ENCODE measurements at places on chromosomes 7 and 10. TPM values are rescaled to one million over a fixed set of nuclear protein-coding genes. Genes with fewer than 3 reads are reported as not detected.

The FAM20C gene
- 18.9 TPM for total RNA-seq

The PSMC2 gene
- 109 TPM for total RNA-seq

The FRAT2 gene
- total RNA-seq = 53.1 TPM

The DENND10 gene
- 42.7 TPM for total RNA-seq

The KLLN gene
- total RNA-seq = 1.8 TPM

The HGF gene
- 4.5 TPM for total RNA-seq

The RPS24 gene
- 1,326 TPM for total RNA-seq

The HOXA2 gene
- total RNA-seq = 1.8 TPM

DNA sequence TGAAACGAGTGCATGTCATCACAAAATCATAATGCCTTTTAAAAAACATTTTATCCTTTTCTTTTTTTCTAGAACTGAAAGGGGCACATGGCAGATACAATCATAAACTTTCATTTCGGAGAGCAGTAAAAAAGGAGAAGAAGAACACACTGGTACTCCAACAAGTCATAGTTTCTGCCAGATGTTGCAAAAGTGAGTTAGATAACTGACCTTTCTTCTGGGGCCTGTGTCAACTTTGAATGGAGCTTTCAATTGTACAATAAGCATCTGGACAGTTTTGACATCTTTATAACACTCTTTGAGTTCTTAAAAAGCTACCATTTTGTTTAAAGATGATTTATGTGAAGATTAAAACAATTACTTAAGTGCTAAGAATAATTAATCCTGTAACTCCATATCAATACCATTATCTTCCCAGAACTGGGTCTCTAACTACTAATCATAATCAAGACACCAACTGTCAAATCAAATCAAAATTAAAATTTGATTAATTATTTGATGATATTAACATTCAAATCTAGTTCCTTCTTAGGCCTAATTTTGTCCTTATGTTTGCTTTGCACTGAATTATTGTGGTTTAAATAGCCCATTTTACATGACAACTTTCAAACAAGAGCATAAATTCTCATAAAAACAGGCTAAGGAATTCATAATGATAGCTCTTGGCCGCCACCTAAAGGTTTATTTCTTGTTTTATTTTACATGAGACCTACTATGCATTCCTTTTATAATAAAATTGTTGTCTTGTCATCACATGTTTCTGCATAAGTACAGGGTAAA lies 19.5 kb upstream of the ITGB8 start:
- H3K27me3 ChIP-seq = no peaks in the 10 kb centered on the region
- no peak for DNase-seq
- H3K4me1 ChIP-seq = peaks cover 3% of the 10 kb centered on the region
- no peak overlapping the region for H3K4me3 ChIP-seq
- H3K36me3 ChIP-seq = no peaks in the 10 kb centered on the region
- H3K27ac ChIP-seq = no peak overlapping the region

DNA sequence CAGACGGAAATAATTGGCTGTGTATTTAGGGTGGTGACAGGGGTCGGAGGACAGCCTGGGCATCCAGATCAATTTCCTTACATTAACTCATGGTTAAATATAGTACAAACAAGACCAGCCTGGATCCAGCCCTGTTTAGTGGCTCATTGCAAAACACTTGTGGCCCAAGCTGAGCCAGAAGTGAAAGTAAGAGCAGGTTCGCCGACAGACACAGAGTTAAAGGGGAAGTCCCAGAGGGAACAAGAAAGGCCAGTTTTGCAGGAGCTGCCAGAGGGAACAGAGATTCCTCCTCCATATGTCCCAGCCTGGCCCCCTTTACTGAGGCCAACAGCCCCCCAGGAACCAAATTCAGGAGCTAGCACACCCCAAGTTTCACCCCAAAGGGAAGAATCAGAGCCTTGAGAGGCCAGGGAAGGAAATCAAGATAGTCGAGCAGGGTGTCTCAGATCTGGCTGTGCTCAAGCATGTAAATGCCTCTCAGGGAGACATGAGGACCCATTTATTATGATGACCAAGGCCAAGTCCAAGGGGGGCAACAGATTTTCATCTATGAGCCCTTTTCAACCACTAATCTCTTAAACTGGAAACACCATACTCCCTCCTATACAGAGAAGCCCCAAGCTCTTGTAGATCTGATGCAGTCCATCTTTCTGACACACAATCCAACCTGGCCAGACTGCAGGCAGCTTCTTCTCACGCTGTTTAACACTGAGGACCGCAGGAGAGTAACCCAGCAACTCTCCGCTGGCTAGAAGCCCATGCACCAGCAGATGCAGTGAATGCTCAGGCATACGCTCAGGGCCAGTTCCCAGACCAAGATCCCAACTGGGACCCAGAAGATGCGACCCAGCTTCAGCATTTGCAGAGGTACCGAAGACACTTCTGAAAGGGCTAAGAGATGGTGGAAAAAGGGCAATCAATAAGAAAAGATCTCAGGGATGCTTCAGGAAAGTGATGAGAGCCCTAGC lies 15.9 kb upstream of the ADCK2 start:
- no peak overlapping the region for H3K4me3 ChIP-seq
- peak; percentile 89 for DNase-seq
- H3K4me1 ChIP-seq = peaks cover 15% of the 10 kb centered on the region
- no peaks in the 10 kb centered on the region for H3K36me3 ChIP-seq
- no peaks in the 10 kb centered on the region for H3K27me3 ChIP-seq

DNA sequence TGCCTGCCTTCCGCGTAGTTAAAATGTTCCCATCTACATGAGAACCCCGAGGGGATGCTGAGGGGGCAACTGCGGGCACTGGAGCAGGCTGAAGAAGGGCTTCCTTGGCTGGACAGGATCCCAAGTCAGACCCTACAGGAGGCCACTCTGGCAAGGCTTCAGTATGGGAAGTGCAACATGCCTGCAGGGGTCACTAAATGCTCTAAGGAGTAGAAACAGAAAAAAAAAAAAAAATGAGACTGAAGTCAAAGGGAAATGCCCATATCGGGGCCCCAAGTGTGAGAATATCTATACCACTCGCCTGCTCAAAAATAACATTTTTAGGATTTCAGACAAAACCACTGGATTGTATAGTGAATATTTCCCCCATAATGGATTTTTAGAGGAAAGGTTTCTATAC lies 33.5 kb downstream of the FAM204A start:
- no peak for DNase-seq
- no peaks in the 10 kb centered on the region for H3K4me1 ChIP-seq
- H3K36me3 ChIP-seq = no peaks in the 10 kb centered on the region
- no peak overlapping the region for H3K4me3 ChIP-seq

GRCh38 chr7:12358694-12359093 lies 45.0 kb downstream of the VWDE start:
- no peaks in the 10 kb centered on the region for H3K36me3 ChIP-seq
- H3K4me3 ChIP-seq = no peak overlapping the region
- no peak overlapping the region for H3K27ac ChIP-seq
- no peaks in the 10 kb centered on the region for H3K27me3 ChIP-seq

DNA sequence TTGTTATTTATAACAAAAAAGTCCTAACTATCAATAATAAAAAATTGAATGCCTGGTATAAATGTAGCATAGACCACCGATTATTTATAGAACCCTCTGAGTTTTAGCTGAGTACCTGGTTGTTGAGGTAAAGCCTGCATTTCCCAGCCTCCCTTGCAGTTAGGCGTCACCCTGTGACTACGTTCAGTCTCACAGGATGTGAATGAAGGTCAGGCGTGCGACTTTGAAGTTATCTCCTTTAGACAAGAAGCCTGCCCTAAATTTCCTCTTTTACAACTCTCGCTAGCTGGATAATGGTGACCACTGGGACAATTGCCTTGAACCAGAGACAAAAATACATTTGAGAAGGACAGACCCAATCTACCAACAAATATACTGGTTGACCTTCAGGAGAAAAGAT lies 67.5 kb upstream of the TES start:
- no peak overlapping the region for H3K4me3 ChIP-seq
- no peaks in the 10 kb centered on the region for H3K36me3 ChIP-seq
- no peak overlapping the region for H3K27ac ChIP-seq
- H3K27me3 ChIP-seq = no peaks in the 10 kb centered on the region
- DNase-seq = no peak

DNA sequence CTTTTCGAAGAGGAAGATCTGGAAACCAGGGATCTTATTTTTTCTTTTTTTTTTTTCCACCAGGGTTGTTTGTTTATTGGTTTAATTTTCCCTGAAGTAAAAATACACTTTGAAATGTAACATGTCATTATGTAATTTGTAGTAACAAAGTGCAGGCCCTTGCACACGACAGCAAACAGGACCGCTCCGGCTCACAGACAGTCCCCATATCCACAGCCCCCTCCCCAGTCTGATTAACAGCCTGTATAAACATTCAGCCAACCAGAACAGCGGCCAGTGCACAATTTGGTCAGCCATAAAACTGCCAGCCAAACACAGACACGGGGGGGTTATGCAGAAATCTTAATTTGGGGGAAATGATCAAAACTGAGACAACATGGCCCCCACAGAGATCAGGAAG lies 431.6 kb upstream of the NPVF start:
- DNase-seq = no peak
- no peaks in the 10 kb centered on the region for H3K36me3 ChIP-seq
- no peak overlapping the region for H3K4me3 ChIP-seq
- no peak overlapping the region for H3K27ac ChIP-seq
- H3K27me3 ChIP-seq = no peaks in the 10 kb centered on the region

GRCh38 chr10:10886861-10887531 lies 130.7 kb upstream of the CELF2 start:
- H3K27ac ChIP-seq = no peak overlapping the region
- H3K4me3 ChIP-seq = no peak overlapping the region
- no peak for DNase-seq
- no peaks in the 10 kb centered on the region for H3K4me1 ChIP-seq
- H3K27me3 ChIP-seq = no peaks in the 10 kb centered on the region

- no peaks in the 10 kb centered on the region for H3K36me3 ChIP-seq
- H3K27me3 ChIP-seq = no peaks in the 10 kb centered on the region
- H3K4me1 ChIP-seq = no peaks in the 10 kb centered on the region
Measured at GRCh38 chr7:105178928-105179541, 165.0 kb downstream of the KMT2E start.

DNA sequence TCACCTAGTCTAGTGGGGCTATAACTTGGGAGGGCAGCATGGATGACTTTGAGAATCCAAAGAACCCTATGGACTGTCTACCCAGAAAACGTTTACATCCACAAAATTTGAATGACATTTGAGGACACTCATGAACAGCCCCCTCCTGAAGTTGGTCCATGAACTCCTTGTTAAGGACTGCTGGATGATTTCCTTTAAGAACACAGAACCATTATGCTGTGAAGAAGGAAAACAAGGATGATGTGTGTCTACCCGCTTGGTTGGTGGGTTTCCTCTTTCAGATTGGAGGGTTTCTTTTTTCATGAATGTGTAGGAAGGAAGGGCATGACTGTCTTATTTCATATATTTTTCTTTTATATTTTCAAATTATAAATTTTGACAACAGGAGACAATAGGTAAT lies 58.3 kb downstream of the ARID5B start:
- DNase-seq = no peak
- H3K27ac ChIP-seq = no peak overlapping the region
- H3K27me3 ChIP-seq = no peaks in the 10 kb centered on the region
- no peaks in the 10 kb centered on the region for H3K36me3 ChIP-seq

- no peak for DNase-seq
- H3K4me3 ChIP-seq = no peak overlapping the region
- H3K36me3 ChIP-seq = no peaks in the 10 kb centered on the region
- no peaks in the 10 kb centered on the region for H3K4me1 ChIP-seq
Measured at GRCh38 chr7:50142425-50143017, 49.5 kb upstream of the ZPBP start.

DNA sequence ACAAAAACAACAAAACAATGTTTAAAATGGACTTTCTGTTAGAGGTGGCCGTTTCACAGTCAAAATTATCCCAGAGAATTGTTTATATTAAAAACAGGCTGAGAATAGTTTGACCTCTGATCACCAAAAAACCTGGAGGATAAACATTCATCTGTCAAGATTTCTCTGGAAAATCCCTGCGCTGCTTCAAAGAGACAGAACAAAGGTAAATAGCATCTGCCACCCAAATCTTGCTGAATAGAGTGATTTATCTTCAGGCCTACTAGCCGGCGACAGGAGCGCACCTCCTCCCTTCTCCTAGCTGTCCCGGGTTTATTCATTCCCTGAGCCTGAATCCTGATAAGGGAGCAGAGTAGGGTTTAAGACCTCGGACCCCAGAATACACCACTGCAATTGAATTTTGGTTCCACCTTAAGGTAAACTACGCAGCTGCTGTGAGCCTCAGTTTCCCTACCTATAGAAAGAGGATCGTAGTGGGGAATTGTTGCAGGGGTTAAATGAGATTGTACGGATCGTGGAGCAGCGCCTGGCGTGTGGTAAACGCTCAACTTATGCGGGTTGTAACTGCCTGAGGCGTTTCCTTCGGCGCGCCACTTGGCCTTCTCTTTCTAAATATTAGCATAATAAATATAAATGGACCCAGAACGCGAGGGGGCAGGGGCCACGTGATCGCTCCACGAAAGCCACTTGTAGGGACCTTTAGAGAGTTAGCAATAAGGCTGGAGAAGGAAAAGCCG lies 498 bp upstream of the ST7 start:
- no peaks in the 10 kb centered on the region for H3K27me3 ChIP-seq
- H3K36me3 ChIP-seq = no peaks in the 10 kb centered on the region
- no peaks in the 10 kb centered on the region for H3K4me1 ChIP-seq
- H3K4me3 ChIP-seq = peak overlapping the region; percentile 94

GRCh38 chr7:139589474-139589873 lies 66.0 kb downstream of the CLEC2L start:
- H3K27me3 ChIP-seq = no peaks in the 10 kb centered on the region
- no peak for DNase-seq
- no peak overlapping the region for H3K27ac ChIP-seq
- H3K36me3 ChIP-seq = no peaks in the 10 kb centered on the region

All from colonic mucosa (tissue), 4 donors.